ENCODE measurements at places on chromosomes 3 and 15.

- peak; percentile 38 for DNase-seq
These were observed 166.7 kb downstream of the FOXP1 start for GRCh38 chr3:71416876-71417275.

DNA sequence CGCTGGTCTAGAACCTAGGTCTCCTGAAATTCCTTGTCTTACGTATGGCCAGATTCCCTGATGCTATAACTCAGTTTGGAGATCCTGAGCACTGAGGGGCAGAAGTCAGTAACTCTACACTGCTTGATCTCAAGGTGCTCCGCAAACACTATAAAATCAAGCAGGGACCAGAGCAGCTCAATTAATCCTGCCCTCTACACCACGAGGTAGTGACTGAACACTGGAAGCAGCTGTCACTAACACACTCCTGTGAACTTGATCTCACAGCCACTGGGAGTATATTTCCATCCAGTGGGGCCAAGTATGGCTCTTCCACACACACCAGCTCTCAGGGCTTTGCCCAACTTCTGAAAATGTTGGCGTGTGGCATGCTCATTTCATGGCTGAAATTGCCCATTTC lies 51.0 kb downstream of the EDEM1 start:
- DNase-seq, result no peak

GRCh38 chr3:167876620-167877281 lies 141.2 kb downstream of the SERPINI1 start:
- DNase-seq, result no peak

- DNase-seq, result no peak
These were observed 57.2 kb upstream of the TOPAZ1 start for GRCh38 chr3:44184319-44184953.

GRCh38 chr3:14422016-14422963 lies 19.9 kb downstream of the SLC6A6 start:
- DNase-seq, result no peak

DNA sequence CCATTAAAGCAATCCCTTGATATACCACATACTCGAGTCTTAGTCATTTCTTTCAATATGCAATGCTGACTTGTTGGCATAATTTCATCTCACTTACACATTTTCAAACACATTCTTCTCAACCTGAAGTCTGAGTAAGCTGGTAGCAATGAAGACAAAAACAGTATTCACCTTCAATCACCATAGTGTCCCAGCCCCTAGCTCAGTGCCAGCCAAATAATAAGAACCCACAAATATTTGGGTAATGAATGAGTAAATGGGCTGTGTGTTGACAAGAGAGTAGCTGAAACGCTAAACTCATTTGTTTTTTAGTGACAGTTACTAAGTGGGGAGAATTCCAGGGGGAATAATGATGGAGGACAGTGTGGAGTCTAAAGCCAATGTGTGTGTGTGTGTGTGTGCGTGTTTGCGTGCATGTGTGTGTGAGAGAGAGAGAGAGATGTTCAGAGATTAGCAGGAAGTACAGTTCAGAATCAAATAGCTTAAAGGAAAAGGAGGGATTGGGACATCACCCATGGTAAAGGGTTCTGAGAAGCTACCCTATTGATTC lies 165.7 kb downstream of the GAP43 start:
- no peak for DNase-seq

- DNase-seq, result no peak
These were observed 92.2 kb downstream of the CMSS1 start for GRCh38 chr3:99909714-99910495.

- no peak for DNase-seq
These were observed 65.0 kb downstream of the PDZRN3 start for GRCh38 chr3:73559749-73560148.

DNA sequence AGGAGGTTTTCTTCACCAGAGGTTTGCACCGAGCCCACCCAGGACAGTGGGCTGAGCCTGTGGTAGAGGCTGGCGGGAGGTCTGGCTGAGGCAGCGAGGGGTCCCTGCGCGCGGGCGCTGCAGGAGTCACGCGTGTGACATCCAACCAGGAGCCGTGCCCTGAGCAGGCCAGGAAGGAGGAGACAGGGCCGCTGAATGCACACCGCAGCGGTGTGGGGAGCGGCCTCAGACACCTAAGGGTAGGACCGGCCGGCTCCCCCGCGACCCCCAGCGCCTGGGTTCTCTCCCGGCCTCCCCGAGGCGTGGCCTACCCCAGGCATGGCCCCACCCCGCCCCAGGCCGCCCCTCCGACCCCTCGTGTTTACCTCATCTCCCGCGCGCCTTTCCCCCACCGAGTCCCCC lies 412 bp downstream of the SLC41A3 start:
- peak; percentile 57 for DNase-seq

- no peak for DNase-seq
These were observed 10.9 kb upstream of the LXN start for GRCh38 chr3:158683230-158683962.

GRCh38 chr3:147630921-147631415 lies 221.8 kb downstream of the ZIC1 start:
- no peak for DNase-seq

GRCh38 chr15:68126396-68126795 lies 72.3 kb downstream of the PIAS1 start:
- no peak for DNase-seq

GRCh38 chr15:28006116-28006905 lies 92.8 kb downstream of the OCA2 start:
- DNase-seq, result no peak

GRCh38 chr15:93460717-93461116 lies 371.7 kb upstream of the RGMA start:
- no peak for DNase-seq

- DNase-seq, result no peak
These were observed 281.2 kb downstream of the LSAMP start for GRCh38 chr3:116164039-116164438.

DNA sequence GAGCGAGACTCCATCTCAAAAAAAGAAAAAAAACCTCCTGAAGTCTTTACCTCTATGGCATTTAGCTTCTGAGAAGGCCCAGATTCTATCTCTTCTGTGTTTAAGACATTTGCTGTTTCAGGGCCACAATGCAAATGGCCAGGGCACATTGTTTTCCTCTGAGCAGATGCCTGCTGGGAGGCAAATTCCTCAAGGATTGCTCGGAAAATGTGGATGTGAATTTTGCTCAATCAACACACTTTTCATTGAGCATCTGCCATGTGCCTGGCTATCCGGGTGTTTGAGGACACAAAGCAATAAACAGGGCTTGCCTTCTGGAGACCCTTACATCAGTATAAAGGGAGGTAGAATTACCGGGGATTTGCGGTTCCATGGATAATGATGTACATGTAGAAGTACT lies 20.0 kb downstream of the TRIM71 start:
- no peak for DNase-seq

- DNase-seq, result no peak
These were observed 159.6 kb downstream of the MEIS2 start for GRCh38 chr15:36940636-36941260.

- DNase-seq, result no peak
These were observed 58.6 kb upstream of the SLC6A1 start for GRCh38 chr3:10933805-10934481.

- DNase-seq, result no peak
These were observed 21.9 kb upstream of the THSD4 start for GRCh38 chr15:71093054-71094024.

GRCh38 chr3:110016235-110016815 lies 679.0 kb upstream of the DPPA4 start:
- DNase-seq, result no peak

DNA sequence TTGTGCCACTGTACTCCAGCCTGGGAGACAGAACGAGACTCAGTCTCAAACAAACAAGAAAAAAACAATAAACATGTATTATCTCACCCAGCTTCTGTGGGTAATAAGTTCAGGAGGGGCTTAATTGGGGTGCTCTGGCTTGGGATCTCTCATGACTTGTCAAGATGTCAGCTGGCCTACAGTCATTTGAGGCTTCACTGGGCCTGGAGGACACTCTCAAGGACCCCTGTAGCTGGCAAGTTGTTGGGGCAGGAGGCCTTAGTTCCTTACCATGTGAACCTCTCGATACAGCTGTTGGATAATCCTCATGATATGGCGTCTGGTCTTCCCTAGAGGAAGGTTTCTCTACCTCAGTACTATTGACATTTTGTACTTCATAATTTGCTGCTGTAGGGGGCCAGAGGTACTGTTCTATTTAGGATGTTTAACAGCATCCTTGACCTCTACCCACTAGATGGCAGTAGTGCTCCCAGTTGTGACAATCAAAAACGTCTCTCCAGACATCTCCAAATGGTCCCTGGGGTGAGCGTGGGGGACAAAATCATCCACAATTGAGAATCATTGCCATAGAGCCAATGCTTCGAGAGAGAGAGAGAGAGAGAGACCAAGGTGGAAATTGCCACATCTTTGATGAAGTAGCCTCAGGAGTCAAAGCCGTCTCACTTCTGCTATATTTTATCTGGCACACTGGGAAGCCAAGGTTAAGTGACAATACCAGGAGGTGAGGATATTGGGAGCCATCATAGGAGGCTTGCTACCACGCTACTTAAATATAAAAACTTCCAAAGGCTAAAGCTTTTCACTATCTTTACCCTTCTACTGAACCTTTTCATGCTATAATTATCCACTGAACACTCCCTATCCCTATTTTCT lies 23.9 kb upstream of the SLTM start:
- peak; percentile 63 for DNase-seq

GRCh38 chr15:70433586-70434324 lies 329.6 kb downstream of the UACA start:
- DNase-seq, result no peak

DNA sequence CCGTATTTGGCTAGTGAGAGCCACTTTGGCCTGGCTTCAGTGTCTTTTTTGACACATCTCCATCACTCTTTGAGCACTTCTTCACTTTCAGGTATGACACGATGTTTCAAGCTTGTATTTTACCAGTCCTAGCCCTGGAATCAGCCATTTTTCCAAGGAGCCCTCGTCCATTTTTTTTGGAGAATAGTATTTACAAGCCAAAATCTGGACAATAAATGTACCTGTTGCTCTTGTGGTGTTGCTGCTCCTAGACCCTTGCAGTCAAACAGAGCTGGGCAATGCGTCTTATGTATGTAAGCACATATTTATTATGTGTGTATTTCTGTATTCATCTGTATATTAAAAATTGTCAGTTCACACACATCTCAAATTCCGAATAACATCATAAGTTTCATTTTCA lies 231.2 kb downstream of the THSD4 start:
- DNase-seq, result no peak

DNA sequence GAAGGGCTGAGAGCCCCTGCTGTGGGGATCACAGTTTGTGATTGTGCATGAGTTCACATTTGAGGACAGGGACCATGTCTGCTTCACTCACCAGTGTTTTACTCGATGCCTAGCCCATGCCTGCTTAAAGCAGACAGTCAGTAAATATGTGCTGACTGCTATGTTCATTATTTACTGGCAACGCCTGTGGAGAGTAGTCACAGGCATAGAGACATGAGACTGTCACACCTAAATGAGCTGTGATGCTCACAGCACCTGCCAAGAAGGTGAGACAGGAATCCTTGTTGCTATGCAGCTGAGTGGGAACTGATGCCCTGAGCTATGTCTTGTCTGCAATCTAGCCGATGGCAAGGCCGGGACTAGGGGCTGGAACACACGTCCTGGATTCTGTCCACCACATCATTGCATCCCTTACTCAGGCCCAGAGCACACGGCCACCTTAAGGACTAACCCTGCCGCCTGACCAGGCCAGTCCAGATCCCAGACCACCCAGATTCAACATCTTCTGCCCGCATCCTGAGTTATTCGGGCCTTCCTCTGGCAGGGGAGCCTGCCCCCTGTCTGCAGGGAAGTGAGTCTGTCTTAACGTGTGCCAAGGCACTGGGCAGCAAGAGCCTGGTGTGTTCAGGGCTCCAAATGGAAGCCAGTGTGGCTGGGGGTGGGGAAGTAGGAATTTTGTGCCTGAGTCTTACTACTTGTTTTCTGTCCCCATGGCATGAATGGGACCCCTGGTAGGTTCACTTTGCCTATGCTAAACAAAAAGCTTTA lies 44.8 kb downstream of the FGD5 start:
- no peak for DNase-seq

- DNase-seq, result no peak
These were observed 222.3 kb upstream of the LINGO1 start for GRCh38 chr15:77854980-77855379.

- DNase-seq, result no peak
These were observed 3.0 kb downstream of the ZNF770 start for GRCh38 chr15:34984889-34985630.

DNA sequence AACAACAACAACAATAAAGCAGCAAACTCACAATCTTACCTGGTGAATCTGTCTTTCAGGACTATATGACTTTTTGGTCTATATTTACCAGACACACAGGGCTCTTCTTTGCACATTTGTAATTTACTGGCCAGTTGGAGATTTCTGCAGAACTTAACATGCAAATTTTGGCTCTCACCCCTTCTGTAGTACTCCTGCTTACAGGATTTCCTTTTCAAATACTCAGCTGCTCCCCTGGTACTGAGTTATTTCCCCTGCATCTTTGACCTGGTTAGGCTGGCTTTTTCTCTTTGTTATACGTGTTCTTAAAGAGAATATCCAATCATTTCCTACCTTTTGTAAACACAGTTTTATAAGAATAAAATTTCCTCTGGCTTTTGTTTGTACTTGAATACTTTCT lies 228.0 kb downstream of the MBNL1 start:
- DNase-seq, result no peak

- no peak for DNase-seq
These were observed 35.6 kb downstream of the IQSEC1 start for GRCh38 chr3:13037458-13038117.

DNA sequence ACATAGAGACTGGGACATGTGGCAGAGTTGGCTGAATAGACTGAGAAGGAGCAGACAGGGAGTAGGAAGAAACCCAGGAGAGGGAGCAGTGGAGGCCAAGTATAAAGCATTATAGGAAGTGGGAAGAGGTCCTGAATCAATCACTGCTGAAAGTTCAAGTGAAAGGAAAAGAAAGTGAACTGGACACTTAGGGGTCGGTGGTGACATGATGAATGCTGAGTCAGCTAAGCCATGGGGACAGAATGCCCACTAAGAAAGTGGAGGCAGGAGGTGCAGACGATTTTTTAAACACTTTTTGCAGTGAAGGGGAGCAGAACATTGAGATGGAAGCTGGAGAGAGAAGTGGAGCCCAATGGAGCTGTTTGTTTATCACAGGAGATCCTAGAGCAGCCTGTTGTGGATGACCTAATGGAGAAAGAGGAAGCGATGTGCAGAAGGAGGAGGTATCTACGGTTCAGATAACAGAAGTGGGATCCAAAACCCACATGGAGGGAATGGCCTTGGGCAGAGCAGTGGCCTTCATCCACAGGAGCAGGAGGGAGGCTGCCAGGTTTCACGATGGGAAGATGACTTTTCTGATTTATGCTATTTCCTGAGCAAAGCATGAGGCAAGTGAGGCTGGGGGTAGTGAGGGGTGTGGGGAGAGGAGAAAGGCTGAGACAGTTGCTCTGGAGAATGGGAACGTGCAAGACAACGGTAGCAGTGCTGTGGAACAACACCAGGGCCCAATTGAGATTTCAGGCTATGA lies 208.2 kb downstream of the RPLP1 start:
- DNase-seq, result no peak

- DNase-seq, result no peak
These were observed 59.8 kb downstream of the PIK3R4 start for GRCh38 chr3:130686833-130687232.

DNA sequence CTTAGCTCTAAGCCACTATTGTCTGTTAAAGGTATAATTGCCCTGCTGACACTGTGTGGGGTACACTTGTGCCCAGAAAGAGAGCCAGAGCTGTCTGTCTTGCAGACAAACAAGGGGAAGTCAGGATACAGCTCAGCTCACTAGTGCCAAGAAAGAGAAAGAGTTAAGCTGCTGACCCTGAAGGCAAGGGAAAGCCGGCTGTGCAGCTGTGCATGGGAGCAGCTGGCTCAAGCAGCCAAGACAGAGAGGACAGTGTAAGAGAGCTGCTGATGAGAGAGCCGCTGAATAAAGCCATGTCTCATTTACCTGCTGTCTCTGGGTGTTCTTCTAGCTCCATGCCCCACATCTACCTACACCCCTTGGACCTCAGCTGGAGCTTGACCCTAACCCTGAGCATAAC lies 428.1 kb upstream of the NAALADL2 start:
- no peak for DNase-seq

Data from activated T-cell treated with anti-CD3 and anti-CD28 coated beads, Interleukin-2, amount 50 U/mL, for 72 hours (primary cell).